Cardiac muscle cell (in vitro differentiated cells and primary cell): ENCODE measurements at places on chromosomes 2 and 18. TPM values are rescaled to one million over a fixed set of nuclear protein-coding genes. Genes with fewer than 3 reads are reported as not detected.
A peak's percentile ranks its signal among the peaks of the same experiment; 100 is the strongest.

FRZB gene
- total RNA-seq: 9.6 and 12.3 TPM in 2 replicates

POMC gene
- total RNA-seq: 2.8 and 3.9 TPM in 2 replicates

PRSS56 gene
- total RNA-seq: not detected in 2 replicates

ZNG1B gene
- total RNA-seq: 48.0 and 61.1 TPM in 2 replicates

ERMN gene
- total RNA-seq: 0.80 TPM in 1 of 2 replicates, not detected in the other

FBXO48 gene
- total RNA-seq: 0.46 and 0.66 TPM in 2 replicates

- no peak overlapping the region for H3K27ac ChIP-seq
- no peaks in the 10 kb centered on the region for H3K27me3 ChIP-seq
- no peaks in the 10 kb centered on the region for H3K36me3 ChIP-seq
Measured at GRCh38 chr2:134771313-134771801, 52.6 kb upstream of the TMEM163 start.

GRCh38 chr2:57693177-57693576 lies 353.4 kb upstream of the VRK2 start:
- no peaks in the 10 kb centered on the region for H3K4me1 ChIP-seq
- no peak for DNase-seq
- H3K27me3 ChIP-seq: no peaks in the 10 kb centered on the region
- no peak overlapping the region for H3K4me3 ChIP-seq
- H3K36me3 ChIP-seq: no peaks in the 10 kb centered on the region

GRCh38 chr18:42275949-42276730 lies 321.1 kb downstream of the PIK3C3 start:
- H3K4me1 ChIP-seq: no peaks in the 10 kb centered on the region
- no peak overlapping the region for H3K27ac ChIP-seq
- no peaks in the 10 kb centered on the region for H3K36me3 ChIP-seq
- H3K4me3 ChIP-seq: no peak overlapping the region
- no peak for DNase-seq

- no peak overlapping the region for H3K27ac ChIP-seq
- no peaks in the 10 kb centered on the region for H3K27me3 ChIP-seq
- H3K4me1 ChIP-seq: no peaks in the 10 kb centered on the region
Measured at GRCh38 chr18:7778181-7778580, 211.1 kb downstream of the PTPRM start.

- no peak overlapping the region for H3K4me3 ChIP-seq
- DNase-seq: peak; percentile 20
- peak overlapping the region; percentile 78 for H3K27ac ChIP-seq
- H3K36me3 ChIP-seq: no peaks in the 10 kb centered on the region
Measured at GRCh38 chr18:76564655-76565237, 69.7 kb upstream of the ZNF516 start.

DNA sequence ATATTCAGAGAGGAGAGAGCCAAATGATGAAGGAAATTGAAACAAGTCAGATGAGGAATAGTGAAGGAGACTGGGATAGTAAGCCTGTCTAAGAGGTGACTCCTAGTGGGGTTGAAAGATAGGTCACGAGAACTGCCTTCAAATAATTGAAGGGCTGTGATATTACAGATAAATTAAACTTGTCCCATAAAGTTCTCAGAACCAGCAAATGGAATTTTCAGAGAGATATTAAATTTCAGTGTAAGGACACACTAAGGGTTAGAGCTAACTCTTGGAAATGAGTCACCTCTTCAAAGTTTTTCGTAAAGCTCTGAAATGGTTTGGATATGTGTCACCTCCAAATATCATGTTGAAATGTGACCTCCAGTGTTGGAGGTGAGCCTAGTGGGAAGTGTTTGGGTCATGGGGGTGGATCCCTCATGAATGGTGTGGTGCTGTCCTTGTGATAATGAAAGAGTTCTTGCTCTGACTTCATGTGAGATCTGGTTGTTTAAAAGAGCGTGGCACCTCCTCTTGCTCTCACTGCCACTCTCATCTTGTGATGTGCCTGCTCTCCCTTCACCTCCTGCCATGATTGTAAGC lies 87.3 kb downstream of the BABAM2 start:
- no peak overlapping the region for H3K27ac ChIP-seq
- no peak overlapping the region for H3K4me3 ChIP-seq
- DNase-seq: peak; percentile 82

DNA sequence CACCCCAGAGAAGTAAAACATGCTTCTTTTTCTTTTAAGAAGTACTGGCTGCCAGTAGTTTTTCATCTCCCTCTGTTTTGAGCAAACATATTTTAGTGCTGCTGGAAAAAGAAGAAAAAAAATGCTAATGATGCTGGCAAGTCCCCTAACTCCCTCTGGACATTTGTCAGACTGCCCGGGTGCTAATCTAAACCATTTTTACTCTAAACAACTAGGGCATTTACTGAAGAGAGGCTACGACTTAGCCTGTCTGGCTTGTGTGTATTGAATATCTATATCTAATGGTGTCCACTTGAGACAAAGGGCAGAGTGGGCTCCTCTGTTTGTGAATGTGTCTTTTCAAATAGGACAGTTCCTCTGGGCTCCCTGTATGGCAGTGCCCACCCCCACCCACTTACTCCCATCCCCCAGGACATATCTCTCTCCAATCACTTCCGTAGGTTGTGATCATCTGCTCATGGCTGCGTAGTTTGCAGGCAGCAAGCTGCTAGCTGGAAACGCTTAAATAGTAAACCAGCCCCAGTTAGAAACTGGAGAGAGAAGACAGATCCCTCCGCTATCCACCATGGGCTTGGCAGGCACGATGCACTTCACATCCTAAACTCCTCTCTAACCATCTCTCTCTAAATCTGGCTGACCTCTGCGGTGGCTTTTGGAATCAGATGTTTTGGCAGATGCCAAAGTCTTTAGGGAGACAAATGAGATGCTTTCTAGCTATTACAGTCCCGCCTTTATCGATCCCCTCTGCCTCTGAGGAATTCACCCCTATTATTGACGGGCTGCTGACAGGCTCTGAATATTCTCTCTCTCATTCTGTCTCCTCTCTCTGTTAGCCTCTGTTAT lies 58.3 kb downstream of the DOCK10 start:
- no peak overlapping the region for H3K27ac ChIP-seq
- DNase-seq: peak; percentile 73
- H3K4me1 ChIP-seq: no peaks in the 10 kb centered on the region
- no peaks in the 10 kb centered on the region for H3K36me3 ChIP-seq

GRCh38 chr2:11578081-11578948 lies 44.5 kb downstream of the GREB1 start:
- peaks cover 15% of the 10 kb centered on the region for H3K36me3 ChIP-seq
- DNase-seq: no peak
- no peaks in the 10 kb centered on the region for H3K4me1 ChIP-seq
- H3K4me3 ChIP-seq: no peak overlapping the region
- no peak overlapping the region for H3K27ac ChIP-seq

- H3K27me3 ChIP-seq: no peaks in the 10 kb centered on the region
- H3K4me3 ChIP-seq: no peak overlapping the region
- H3K27ac ChIP-seq: no peak overlapping the region
- DNase-seq: no peak
- H3K4me1 ChIP-seq: peaks cover 6% of the 10 kb centered on the region
- H3K36me3 ChIP-seq: no peaks in the 10 kb centered on the region
Measured at GRCh38 chr2:52194342-52194741, 1162.4 kb upstream of the NRXN1 start.

DNA sequence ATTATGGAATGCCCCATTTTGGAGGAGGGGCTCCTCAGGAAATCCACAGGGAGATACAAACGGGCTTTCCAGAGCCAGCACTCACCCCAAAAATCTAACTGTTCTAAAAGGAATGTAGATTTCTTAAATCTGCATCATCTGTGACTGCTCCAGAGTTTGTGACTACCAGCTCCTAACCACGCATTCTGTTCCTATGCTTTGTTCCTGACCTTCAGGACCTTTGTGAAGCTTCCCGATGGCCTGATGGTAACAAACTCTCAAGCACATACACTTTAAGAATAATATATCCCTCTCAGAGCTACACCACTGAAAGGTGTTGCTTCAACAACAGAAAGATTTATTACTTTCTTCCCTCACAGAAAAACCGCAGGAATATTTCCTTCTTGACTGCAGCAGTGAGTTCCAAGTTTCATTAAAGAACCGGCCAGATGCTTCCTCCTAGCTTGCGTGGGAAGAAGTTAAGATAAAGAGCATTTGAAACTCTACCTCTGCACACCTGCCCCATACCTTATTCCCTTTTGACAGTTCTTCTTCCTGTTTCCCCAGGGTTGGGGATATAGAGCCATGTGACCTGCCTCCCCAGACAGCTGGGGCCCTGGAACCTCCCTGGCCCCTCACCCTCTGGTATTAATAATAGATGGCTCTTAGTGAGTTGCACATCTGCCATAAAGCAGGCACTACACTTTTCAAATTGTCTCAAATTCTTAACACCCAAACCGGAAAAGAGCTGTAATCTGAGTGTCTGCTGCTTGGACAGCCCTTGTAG lies 40.2 kb upstream of the EML4 start:
- peaks cover 17% of the 10 kb centered on the region for H3K4me1 ChIP-seq
- no peaks in the 10 kb centered on the region for H3K27me3 ChIP-seq
- H3K4me3 ChIP-seq: no peak overlapping the region
- DNase-seq: peak; percentile 51
- no peak overlapping the region for H3K27ac ChIP-seq

GRCh38 chr18:48997985-48998831 lies 47.4 kb upstream of the SMAD7 start:
- no peaks in the 10 kb centered on the region for H3K27me3 ChIP-seq
- H3K4me1 ChIP-seq: peaks cover 30% of the 10 kb centered on the region
- no peak overlapping the region for H3K4me3 ChIP-seq

DNA sequence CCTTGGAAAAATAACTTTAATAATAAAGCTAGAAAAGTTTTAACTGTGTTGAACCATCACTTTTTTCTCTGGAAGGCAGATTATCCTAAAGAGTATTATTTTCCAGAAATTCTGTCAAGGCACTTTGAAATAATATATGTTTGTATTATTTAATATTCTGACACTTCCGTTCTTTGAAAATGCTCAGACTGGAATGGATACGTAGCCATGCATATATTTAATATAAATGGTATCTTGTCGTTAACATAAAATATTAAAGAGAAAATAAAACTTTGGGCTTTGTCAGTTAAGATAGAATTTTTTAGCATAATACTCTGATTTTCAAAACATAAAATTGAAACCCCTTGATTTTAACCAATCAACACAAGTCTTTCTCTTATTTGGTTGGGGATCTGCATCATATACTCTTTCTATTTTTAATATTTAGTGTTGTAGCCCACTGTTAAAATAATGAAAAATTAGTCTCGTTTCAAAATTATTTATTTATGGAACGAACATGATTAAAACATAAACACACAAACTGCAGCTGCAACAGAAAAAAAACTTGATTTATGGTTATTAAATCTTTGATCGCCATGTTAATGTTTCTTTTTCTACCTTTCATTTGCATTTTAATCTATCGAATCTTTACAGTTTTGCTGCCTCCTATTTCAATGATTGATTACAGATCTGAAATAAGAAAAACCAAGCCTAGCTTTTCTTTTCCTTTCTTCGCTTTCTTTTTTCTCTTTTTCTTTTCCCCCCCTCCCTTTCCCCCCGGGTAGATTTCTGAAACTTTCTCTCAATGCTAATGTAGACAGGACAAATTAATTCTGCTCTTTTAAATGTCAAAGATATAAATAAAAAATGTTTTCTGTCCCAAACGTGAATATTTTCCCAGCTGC lies 145.5 kb downstream of the MEIS1 start:
- H3K4me1 ChIP-seq: peaks cover 29% of the 10 kb centered on the region
- peak overlapping the region; percentile 2 for H3K27ac ChIP-seq
- no peaks in the 10 kb centered on the region for H3K36me3 ChIP-seq
- peak overlapping the region; percentile 41 for H3K4me3 ChIP-seq

DNA sequence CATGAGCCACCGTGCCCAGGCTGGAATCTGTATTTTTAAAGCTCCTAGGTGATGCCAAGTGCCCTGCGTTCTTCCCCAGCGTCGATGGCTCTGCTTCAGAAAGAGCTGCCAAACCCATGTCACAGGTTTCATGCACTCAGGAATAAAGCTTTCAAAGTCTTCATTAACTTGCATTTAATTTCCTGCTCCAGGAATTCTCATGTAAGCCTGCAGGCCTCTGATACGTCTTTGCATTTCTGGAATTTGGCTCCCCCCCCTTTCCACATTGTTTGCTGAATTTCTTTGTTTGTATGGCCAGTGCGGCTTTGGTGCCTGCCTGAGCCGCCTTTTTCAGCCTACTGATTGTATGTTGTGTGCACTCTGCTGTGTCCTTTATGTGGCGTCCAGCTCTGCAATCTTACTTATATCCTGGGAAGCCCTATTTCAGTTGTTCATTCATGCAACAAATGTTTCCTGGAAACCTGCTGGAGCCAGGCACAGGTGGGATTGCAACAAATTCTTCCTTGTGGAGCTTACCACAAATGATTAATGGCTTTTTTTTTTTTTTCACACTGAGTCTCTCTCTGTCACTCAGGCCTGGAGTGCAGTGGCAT lies 17.9 kb upstream of the OTOF start:
- no peak overlapping the region for H3K4me3 ChIP-seq
- no peak for DNase-seq
- H3K36me3 ChIP-seq: no peaks in the 10 kb centered on the region
- no peak overlapping the region for H3K27ac ChIP-seq
